ENCODE measurements at places on chromosomes 4 and X.

GRCh38 chrX:1485033-1485432 is 32.3 kb upstream of the ASMTL start:
- DNase-seq = no peak

DNA sequence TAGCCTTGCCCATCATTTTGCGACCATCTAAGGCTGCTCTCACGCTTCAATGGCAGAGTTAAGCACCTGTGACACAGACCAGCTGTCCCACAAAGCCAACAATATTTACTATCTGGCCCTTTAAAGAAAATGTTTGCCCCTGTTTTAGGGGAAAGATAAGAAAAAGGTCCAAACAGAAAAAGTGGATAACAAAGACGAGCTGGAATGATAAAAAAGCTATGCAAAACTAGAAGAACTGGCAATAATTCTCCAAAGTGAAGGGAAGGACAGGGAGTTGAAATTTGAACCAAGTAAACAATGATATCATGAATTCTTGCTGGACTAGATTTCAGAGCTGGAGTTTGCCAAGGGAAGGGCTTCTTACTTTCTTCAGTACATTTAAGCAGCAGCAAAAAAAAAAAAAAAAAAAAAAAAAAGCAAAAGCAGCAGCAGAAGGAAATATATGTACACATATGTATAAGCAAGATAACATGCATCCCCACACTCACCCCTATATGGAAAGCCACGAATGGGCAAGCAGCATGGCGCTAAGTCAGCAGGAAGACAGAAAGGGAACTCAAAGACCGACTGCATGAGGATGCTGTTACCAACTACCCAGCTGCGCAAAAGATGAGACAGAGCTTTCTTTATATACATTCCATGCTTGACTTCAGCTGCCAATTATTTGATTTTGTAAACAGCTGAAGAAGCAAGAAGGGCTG is 12.5 kb downstream of the TRAPPC2 start:
- DNase-seq = no peak

DNA sequence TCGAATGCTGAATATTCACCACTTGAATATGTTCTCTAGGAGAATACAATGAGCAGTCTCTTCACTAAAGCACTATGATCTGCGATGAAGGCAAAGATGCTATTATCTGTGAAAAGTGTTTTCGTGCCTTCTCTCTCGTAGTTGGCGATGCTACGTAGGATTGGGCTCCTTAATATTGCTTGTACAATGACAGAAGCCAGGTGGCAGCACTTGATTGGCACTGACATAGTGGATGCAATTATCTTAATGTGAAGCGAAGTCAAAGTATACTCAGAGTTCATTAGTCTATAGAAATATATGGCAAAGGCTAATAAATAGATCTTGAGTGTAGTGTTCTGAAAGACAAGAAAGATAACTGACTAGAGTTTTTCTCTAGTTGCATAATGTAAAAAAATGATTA is 1135.7 kb upstream of the AGA start:
- DNase-seq = no peak

DNA sequence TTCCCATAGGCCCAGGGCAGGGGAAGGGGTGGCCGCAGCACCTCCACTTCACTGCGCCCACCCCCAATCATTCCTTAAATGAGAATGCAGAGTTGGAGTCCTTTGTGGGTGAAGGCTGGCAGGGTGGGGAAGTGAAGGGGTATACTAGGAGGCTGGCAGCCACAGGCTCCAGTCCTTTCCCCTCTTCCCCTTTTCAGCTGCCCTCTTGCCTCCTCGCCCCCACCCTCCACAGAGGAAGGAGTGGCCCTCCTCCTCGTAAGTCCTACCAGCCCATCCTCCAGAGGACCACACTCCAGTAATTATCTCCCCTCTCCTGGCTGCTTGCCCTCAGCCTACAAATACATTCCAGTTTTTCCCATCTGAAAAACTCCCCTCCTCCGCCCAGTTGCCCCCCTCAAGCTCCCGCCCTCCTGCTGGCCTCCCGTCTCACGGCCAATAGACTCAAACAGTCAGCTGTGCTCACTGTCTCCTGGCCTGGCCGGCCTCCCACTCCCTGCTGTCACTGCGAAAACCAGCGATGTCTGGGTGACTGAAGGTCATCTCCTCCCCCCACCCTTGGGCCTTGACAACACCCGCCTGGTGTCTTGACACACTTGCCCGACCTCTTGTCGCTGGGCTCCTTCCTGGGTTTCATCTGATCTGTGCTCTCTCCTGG is 38.8 kb downstream of the EFNB1 start:
- DNase-seq = no peak

GRCh38 chrX:34350561-34351335 is 218.6 kb upstream of the FAM47A start:
- no peak for DNase-seq

- no peak for DNase-seq
Observed at GRCh38 chrX:40457406-40457805, 123.4 kb upstream of the ATP6AP2 start.

DNA sequence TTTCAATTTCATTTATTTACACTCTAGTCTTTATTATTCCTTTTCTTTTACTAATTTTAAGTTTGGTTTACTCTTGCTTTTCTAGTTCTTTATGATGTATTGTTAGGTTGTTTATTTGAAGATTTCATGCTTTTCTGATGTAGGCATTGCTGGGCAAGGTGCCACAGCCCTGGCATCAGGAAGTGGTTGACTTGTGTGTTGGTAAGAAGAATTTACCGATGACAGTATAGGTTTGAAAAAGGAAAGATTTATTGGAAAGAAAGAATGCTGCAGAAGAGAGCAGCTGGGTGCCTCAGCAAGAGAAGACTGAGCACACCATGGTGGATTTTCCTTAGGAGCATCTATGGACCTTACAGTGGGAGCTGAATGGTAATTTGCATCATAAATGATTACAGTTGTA is 153.2 kb downstream of the KLF8 start:
- no peak for DNase-seq

DNA sequence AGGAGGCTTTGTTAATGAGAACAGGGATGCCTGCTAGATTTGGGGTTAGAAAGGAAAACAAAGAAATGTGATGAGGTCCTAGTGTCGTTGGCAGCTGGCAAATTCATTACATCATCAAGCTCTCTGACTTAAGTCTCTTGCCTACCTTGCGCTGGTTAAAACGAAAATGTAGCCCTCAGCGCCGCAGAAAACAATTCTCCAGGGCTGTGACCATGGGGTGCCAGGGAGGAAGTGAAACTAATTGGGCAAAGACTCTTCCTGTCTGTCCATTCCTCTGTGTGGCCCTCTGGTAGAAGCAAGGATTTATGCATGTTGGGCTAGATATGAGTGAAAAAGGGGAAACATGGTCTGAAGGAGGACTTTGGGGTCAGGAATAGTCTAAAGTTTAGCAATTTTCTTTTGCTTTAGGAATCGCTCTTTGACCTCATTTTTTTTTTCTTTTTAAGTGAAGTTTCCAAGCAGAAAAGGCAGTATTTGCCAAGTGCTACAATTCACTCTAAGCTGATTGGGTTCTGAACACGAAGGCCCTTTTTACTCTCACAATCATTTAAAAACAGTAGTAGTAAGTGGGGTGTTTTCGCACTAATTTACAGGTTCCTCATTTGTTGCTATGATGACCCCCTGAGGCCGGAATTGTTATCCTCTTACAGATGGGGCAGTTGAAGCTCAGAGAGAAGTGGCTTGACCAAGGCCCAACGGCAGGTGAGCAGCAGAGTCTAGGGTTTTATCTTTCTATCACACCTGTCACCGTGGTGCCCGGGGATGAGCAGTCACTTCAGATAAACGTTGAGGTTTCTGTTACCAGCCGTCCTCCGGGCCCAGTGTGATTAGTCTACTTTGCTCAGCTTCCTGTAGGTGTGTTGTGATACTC is 27.3 kb upstream of the CHRNA9 start:
- no peak for DNase-seq

GRCh38 chrX:19291086-19291485 is 52.6 kb upstream of the PDHA1 start:
- no peak for DNase-seq

DNA sequence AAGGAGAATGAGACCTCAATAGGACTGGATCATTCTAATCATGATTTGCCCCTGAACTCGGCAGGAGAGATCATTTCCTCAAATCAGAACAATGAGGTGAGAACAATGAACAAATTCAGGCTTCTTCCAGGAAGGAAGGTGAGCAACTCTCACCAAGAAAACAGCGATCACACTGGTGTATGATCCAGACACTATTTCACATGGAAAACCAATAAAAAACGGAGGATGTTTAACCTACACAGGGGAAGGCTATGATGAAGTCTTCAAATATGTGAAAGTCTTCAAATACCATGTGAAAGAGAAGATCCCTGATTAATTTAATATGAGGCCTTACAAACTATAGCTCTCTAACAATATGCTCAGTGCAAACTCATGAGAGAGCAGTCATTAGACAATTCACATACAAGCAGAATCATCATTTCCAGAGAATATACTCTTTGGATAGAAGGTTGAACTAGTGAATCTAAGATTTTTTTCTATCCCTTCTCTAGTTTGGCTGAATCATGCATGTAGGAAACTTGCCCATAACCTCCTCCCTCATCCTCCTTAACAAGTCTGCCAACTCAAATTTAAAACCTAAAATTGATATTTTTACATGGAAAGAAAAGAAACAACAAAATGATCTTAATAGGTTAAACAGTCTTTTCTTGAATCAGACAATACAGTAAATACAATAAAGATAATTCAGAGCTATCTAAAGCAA is 122.5 kb downstream of the ADAMTS3 start:
- no peak for DNase-seq

- DNase-seq = no peak
Observed at GRCh38 chrX:118251271-118251670, 94.6 kb upstream of the WDR44 start.

- DNase-seq = no peak
Observed at GRCh38 chrX:107673431-107673830, 45.1 kb downstream of the PRPS1 start.

- no peak for DNase-seq
Observed at GRCh38 chrX:41559235-41560052, 112.3 kb downstream of the NYX start.

GRCh38 chrX:39689376-39690104 is 408.2 kb downstream of the BCOR start:
- no peak for DNase-seq

DNA sequence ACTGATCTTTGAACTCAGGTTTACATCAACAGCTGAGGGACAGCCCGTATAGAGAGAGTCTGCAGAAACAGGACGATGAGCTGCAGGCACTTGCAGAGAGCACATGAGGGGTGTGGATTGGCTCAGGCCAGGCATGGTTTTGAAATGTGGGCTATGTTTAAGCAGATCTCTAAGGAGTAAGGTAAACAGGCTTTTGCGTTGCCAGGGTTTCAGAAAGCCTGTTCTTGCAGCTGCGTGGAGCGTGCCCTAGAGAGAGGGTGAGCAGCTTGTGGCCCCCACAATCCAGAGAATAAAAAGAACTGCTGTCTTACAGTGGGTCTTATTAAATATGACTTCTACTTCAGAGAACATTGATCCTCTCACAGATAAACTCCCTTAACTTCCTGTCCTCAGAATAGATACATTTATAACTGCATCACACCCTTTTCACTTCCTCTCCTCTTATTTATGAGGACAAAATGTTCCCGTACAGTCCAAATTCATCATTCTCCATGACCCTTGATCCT is 64.1 kb downstream of the TMA16 start:
- no peak for DNase-seq

DNA sequence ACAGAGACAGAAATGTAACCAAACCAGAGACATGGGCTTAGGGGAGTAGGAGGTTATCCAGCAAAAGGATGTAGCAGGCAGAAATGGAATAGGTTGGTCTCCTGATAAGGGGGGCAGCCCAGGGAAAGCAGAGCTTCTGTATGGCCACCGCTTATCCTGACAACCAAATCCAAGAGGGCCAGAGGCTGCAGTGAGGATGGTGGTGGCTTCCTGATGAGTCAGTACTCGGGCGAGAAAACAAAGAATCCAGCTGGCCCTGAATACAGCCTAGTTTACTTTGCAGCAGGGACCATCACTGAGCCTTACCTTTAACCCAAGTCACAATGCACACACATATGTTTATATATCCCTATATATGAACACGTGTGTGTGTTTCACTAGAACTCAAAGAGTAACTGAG is 129.7 kb upstream of the FTHL17 start:
- no peak for DNase-seq

- peak; percentile 10 for DNase-seq
Observed at GRCh38 chr4:8308856-8309771, 39.6 kb downstream of the HTRA3 start.

DNA sequence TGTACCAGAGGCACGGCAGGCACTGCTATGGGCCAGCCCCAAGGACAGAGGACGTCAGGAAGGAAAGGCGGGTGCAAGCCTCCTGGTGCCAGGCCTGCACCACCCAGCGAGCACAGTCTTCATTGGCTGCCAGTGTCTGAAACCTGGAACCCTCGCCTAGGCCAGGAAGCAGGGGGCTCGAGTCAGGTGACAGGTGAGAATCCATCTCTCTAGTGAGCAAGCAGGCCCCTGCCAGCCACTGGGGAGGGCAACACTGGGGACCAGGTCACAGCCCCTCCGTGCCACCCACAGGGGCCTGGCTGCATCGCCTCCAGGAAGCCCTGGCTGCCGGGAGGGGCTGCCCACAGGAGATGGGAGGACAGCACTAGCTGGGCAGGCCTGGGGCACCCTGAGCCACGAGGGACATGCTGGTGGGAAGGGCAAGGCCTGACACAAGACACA is 6.9 kb upstream of the HAUS3 start:
- no peak for DNase-seq

DNA sequence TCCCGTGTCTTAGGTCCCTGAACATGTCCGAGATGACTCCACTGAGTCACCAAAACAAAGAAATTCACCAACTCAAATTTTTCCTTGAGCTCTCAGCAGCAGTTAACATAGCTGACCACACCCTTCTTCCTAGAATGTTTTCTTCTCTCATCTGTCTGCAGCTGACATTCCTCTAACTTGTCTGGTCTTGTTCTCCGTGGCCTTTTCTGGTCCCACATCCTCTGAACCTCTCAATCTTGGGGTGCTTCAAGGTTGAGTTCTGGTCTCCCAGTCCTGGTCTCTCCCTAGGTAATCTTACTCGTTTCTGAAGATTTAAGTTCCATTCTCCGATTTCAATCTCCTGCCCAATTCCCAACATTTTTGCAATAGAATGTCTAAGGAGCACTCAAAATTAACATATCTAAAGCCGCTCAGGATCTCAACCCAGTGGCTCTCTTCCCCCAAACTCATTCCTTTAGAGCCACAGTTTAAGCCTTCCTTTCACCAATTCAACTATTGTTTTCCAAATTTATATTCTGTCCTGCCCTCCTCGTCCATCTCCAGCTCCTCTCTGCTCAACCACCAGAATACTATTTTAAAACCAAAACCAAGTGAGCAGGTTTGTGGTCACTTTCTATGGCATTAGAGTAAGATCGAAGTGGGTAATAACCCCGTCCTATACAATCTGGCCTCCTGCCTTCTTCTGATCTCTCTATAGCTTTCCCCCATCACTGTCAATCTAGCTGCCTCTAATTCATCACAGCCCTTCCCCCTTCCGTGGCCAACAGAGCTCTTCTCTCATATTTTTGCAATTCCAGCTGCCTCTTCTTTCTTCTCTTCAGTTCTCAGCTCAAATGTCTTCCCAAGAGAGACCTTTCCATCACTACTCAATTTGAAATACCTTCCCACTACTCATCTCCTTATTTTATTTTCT is 1.2 kb downstream of the TRIML2 start:
- no peak for DNase-seq

- no peak for DNase-seq
Observed at GRCh38 chrX:118459494-118459893, 36.1 kb upstream of the DOCK11 start.

GRCh38 chrX:29044423-29045184 is 457.4 kb downstream of the IL1RAPL1 start:
- no peak for DNase-seq

GRCh38 chr4:95857761-95858160 is 17.9 kb downstream of the PDHA2 start:
- no peak for DNase-seq

- no peak for DNase-seq
Observed at GRCh38 chrX:112819008-112819640, 21.5 kb downstream of the AMOT start.

Measured in WTC11 (cell line).